ENCODE measurements at places on chromosomes 7 and 10.

DNA sequence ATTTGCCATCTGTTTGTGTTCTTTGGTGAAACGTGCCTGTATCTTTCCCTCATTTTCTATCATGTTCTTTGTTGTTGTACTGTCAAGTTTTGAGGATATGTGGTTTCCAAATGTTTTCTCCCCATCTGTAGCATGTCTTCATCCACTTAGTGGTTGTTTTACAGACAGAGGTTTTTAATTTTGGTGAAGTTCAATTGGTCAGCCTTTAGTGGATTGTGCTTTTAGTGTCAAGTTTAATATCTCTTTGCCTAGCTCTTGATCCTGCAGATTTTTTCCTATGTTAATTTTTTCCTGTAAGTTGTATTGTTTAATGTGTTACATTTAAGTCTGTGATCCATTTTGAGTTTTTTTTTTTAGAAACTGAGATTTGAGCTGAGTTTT, 95.9 kb downstream of the ANKRD61 start:
- no peak for DNase-seq

GRCh38 chr7:121313793-121314676, 14.8 kb upstream of the WNT16 start:
- peak; percentile 32 for DNase-seq

DNA sequence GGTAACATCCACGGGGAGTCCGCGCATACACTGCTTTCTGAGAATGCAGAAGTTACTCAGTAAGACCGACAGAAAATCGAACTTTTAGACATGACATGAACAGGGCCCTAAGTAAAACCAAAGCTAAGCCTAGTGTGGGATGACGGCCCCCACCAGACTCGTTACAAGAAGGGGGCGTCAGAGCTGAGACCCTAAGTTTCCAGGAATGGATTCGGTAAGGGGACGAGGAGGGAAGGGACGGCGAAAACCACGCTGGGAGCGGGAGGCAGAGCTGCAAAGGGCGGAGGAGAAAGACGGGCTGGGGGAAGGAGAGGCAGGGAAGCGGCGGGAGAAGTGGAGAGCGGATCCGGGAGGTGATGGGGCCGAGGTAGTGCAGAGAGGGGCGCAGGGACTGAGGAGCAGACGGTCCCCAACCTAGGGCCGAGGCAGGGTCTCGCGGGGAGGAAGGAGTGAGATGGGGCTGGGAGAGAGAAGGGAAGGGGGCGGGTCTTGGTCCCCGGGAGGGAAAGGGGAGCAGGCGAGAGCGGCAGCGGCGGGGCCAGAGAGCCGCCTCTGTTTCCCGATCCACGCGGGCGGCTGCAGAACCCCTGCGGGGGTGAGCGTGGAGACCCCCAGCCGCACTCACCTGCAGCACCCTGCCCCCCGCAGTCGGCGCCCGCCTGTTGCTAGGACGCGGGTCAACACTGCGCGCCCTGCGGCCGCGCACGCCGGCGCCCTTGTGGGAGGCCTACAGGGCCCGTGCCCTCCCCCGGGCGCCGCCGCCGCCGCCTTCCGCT, 513 bp downstream of the ODAD2 start:
- DNase-seq, result no peak

DNA sequence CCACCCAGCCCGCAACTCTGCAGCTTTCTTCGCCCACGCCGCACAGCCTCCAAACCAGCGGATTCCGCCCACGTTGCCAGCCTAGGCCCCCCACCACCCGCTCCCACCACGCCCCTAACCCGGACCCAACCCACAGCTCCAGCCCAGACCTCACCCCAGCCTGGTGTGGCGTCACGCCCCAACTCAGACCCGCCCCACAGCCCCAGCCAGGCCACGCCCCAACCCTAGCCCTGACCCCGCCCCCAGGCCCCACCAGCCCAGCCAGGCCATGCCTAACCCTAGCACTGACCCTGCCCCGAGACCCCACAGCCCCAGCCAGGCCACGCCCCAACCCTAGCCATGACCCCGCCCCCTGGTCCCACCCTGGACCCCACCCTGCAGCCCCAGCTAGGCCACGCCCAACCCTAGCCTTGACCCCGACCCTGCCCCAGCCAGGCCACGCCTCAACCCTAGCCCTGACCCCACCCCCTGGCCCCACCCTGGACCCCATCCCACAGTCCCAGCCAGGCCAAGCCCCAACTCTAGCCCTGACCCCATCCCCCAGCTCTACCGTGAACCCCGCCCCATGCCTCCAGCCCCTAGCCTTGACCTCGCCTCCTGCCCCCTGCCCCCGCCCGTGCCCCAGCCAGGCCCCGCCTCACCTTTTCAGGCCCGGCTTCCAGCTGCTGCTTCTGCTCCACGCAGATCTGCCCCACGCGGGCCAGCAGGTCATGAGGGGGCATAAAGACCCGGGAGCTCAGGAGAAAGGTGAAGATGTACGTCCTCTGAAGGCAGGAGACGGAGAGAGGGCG, 64.0 kb downstream of the RASGEF1A start:
- DNase-seq, result peak; percentile 84

- DNase-seq, result no peak
These were observed 79.2 kb downstream of the ADCY1 start for GRCh38 chr7:45653209-45653907.

- no peak for DNase-seq
These were observed 6.9 kb downstream of the PDGFA start for GRCh38 chr7:512541-513311.

DNA sequence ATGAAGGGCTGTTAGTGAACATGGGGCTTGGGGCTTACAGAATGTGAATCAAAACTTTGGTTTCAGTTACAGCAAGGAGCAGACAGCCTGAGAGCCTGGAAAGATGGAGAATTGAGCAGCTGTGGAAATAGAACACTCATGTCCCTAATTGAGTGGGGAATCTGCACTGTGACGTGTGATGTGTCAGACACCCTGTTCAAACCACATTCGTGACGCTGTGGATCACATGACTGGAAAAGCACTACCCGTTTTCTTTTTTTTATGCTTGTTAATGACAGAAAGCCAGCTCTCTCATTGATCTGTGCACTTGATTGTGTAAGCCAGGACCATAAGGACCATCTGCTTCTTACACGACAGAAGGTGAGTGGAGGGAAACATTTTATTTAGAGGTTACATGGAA, 15.1 kb upstream of the TBX20 start:
- DNase-seq, result no peak

GRCh38 chr7:65968256-65969185, 13.5 kb downstream of the GUSB start:
- no peak for DNase-seq

GRCh38 chr10:132837905-132838304, 52.0 kb upstream of the NKX6-2 start:
- DNase-seq, result no peak

- no peak for DNase-seq
These were observed 13.1 kb downstream of the PLEKHS1 start for GRCh38 chr10:113764582-113764981.

DNA sequence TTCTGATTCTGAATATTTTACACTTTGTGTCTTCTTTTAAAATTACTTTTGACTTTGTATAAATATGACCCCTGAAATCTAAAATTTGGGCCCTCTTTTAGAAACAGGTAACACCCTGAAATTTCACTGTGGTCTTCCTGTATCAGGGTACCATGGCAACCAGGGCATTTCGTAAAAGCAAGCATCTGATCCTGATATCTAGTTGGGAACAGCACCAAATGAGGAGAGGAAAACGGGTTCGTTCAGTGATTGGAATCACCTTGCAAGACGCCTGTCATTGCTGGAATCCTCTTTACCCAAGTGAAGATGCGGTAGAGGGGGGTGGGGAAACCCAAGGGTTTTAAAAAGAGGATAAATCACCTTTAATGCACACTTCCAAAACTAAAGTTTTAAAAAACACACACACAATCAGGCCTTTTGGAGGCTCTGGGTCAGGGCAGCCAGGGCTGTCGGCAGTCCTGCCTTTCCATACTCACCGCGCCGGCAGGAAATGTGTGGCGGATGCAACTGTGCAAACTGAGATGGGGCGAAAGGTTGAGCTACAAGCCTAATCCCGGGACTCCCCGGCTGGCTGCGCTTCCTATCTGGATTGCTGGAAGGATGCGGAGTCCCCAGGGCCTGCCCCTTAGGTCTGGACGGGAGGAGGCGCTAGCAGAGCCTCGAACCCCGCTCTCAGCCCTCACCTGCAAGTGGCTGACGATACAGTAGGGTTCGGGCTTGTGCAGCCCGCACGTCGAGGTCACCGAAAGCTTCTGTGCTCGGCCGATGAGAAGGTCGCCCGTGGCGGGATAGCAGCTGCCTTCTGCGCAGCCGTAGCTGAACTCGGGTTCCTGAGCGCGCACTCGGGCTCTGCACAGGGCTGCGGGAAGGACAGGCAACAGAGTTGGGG, 1.8 kb downstream of the LAMB1 start:
- no peak for DNase-seq

- DNase-seq, result no peak
These were observed 155.6 kb downstream of the SH3PXD2A start for GRCh38 chr10:103699611-103700435.

GRCh38 chr10:7054915-7055314, 355.9 kb downstream of the SFMBT2 start:
- peak; percentile 22 for DNase-seq

GRCh38 chr10:50554376-50554994, 69.3 kb downstream of the SGMS1 start:
- DNase-seq, result no peak

DNA sequence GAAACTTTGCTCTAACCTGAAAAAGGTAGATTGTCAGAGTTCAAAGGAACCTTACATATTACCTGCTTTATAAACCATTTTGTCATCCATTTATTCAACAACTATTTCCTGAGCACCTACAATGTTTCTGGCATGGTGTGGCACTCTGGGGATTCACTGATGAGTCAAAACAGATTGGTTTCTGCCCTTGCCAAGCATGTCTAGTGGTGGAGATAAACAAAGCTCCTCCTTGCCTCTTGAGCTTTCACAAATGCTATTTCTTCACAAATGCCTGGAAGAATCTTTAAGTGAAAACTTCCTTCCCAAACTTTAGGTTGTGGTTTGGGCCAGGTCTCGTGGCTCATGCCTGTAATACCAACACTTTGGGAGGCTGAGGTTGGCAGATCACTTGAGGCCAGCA, 85.1 kb upstream of the RELN start:
- no peak for DNase-seq

DNA sequence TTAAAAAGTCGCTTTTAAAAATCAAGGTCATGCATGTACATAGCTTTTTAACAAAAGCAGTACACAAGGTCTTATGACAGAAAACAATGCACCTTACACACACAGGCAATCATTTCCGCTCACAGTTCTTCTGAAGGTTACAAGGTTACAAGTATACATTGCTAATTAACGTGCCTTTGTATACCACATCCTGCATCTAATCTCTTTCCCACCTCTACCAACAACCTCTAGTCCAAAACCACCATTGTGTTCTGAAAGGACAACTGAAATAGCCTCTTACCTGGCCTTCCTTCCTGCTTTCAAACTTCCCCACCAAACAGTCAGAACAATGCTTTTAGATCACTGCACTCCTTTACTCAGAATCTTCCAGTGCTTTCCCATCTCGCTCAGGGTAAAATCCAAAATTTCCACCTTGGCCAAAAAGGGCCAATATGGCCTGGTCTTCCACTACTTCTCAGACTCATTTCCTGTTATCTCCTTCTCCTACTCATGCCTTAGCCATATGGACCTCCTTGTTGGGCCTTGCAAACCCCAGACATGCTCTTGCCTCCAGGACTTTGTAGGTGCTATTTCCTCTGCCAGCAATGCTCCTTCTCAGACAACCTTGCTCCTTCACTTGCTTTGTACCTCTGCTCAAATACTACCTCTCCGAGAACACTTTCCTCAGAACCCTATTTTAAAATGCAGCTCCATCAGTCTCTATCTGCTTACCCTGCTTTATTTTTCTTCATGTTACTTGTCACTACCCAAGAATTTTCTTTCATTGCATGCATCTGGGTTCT, 205.4 kb downstream of the DNAJC1 start:
- DNase-seq, result no peak

- no peak for DNase-seq
These were observed 187.6 kb upstream of the ITGB1 start for GRCh38 chr10:33145451-33146188.

DNA sequence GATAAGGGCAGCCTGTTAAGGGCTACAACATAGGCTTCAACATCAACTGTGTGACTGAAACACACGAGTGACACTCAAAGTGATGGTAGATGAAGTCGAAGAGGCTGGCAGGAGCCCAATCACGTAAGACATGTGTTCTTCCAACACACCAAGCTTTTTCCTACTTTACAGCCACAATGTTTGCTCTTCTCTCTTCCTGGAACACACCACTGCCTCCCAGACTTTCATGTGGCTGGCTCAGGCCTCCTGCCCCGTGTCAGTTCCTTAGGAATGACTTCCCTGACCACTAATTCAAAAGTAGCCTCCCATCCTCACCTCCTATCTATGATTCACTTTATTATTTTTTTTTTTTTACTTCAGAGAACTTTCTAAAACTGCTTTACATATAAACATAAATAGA, 209.2 kb downstream of the GPAM start:
- DNase-seq, result no peak

GRCh38 chr7:85224171-85224570, 37.3 kb upstream of the SEMA3D start:
- no peak for DNase-seq

DNA sequence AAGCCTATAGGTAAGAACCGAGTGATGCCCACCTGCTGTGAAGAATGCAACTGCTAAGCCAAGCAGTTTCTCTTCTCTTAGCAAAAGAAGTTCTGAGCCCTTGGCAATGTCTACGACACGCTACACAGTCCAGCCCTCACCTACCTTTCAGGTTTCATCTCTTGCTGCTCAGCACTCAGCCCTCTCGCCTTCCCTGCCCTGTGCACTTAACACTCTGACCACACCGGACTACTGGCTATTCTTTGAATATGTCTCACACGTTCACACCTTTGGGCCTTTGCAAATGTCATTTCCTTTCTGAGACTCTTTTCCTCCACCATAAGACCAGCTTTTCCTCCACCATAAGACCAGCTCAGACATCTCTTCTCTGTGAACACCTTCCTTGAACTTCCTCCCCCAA, 67.0 kb upstream of the ITGB1 start:
- no peak for DNase-seq

DNA sequence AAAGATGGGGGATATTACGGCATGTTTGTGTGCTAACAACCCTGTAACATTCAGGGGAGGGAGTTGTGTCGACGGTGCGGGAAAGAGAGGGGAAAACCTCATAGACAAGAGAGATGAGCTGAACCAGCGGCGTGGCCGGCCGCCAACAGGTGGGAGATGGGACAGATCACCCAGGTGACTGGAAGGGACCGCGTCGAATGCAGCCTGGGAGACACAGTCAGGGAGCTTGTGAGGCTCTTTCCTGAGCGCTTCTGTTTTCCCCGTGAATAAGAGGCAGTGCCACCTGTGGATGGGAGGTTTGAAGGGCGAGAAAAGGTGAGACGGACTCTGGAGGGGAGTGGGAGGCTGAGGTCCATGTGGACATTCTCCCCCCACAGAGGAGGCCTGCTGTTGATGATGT, 9.9 kb upstream of the PRKAG2 start:
- no peak for DNase-seq

DNA sequence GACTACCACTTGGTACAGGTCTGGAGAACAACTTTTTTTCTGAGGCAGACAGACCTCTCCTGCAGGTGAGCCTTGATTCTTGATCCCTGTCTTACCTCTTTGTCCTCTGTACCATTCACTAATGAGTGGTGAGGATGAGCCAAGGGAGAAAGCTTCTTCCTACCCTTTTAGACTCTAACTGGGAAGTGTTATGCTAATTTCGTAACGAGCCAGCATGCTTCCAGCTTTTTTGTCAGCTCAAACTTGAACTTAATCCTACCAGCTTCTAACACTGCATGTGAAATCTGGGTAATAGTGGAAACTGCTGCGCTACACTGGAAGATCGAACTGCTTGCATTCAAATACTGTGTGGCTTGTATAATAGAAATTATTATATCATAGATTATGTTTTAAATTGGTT, 87.0 kb downstream of the NEUROD6 start:
- DNase-seq, result no peak
